ENCODE measurements at places on chromosomes 2 and 18. TPM values are rescaled to one million over a fixed set of nuclear protein-coding genes. Genes with fewer than 3 reads are reported as not detected.

GRCh38 chr2:198042189-198042588 is 237.8 kb downstream of the PLCL1 start:
- no peak for ATAC-seq

GRCh38 chr2:79711098-79711497 is 198.2 kb downstream of the CTNNA2 start:
- ATAC-seq = no peak

DNA sequence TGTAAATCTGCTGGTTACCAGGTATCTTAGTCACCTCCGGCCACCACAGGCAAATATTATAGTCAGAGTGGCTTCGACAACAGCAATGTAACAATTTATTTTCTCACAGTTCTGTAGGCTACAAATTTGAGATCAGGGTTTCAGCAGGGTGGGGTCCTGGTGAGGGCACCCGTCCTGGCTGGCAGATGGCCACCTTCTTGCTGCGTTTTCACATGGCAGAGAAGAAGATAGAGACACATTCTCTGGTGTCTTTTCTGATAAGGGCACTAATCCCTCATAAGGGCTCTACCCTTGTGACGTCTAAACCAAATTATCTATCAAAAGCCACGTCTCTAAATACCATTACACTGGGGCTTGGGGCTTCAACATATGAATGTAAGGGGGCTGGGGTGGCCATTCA is 843.2 kb upstream of the FANCL start:
- ATAC-seq = no peak

- ATAC-seq = no peak
These were observed 25.0 kb upstream of the PCBP1 start for GRCh38 chr2:70062270-70062669.

DNA sequence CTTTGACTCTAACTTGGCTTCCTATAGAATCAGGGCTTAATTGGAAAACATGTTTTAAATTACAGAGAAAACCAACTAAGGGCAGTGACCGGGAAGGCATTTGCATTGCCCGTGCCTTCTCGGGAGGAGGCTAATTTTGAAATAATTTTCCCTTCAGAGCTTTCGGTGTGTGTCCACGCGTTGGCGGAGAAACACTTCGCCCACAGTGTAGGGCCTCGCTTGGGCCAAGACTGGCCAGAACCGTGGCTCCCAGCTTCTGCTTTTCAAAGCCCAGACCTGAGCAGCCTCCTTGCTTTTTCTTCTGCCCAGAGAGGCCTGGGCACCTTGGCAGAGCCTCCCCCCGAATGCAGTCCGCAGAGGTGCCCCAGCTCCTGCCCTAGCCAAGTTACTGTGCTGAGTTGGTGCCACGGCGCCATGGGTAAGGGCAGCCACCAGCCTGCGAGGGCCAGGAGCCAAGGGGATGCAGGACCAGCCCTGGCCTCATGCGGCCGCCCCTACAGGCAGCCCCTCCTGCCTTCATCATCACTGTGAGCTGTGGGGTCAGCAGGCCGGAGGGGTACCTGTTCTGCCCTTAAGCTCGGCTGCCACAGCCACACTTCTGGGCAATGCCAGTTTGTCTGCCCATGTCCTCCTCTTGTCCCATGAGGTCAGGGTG is 57.4 kb downstream of the NFATC1 start:
- ATAC-seq = no peak

Gene OLA1
- total RNA-seq = 156 TPM

Gene CPLX4
- total RNA-seq = not detected

Measured in motor neuron (in vitro differentiated cells).